Stimulated activated CD8-positive, alpha-beta memory T cell treated with anti-CD3 and anti-CD28 coated beads, Interleukin-7, amount 100 ng/mL, for 1 hour (primary cell): ENCODE measurements at places on chromosomes 7 and 10.

GRCh38 chr7:105617280-105618015 is 36.2 kb upstream of the EFCAB10 start:
- DNase-seq: no peak

DNA sequence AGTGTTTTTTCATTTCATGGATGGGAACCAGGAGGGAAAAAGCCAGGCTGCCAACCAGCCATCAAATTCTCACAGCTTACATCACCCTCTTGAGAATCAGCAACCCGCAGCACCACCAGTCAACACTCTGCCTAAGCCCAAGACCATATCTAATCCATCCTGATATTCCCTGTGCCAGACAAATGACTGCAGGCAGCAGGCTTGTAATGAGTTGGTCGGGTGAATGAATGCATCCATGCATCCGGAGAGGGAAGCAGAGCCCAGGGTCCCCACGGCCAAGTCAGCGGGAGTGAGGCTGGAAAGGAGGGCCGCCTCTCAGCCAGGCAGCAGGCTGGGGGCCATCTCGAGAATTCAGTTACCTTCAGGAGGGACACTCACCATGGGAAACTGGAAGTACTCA is 46.9 kb downstream of the SLIT1 start:
- DNase-seq: no peak

- no peak for DNase-seq
These were observed 272.3 kb downstream of the TRIL start for GRCh38 chr7:28685644-28686417.

DNA sequence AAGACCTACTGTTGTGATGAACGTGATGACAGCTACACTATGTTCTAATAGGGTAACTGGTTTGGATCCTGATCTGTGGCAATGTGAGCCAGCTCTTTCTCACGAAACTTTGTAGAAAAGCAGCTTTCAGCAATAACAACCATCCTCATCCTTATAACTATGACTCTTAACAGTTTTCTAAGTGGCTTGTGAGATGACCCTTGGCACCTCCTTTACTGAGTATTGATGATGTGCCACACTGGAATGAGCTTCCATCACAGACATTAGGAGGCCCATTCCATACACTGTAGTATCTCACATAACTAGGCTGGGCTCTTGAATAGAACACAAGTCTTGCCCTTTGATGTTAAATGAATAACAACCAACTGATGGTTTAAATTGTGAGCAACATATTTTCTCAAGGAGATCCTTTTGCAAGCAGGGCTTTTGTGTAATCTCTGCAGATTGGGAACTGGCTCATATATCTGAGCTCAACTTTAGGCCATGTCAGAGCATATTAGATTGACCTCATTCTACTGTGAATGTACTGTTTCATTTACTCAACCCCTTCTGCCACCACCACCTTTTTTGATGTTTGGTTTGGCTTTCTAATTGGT is 46.4 kb downstream of the MYPN start:
- DNase-seq: no peak

DNA sequence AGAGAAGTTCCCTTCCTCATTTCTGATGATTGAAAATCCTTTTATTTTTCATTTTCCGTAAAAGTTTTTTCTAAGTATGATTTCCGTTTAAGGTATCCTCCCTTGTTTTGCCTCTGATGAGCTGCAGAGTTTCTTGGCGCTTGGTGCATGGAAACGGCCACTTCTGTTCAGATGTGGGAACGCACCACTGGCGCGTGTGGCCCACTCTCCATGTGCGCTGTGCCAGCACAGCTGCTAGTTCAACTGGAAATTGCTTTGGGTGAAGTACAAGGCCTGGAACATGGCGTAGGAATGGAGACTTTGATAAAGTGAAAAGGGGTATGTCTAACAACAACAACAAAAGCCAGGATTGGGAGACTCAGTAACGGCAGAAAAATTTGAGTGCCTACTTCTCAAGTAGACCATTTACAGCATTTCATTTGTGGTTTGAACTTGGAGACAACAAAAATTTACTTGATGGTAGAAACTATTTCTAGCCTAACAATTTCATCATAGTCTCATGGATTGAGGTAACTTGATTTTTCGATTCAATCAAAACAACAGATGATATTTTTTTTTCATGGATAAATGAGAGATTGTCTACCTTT is 364.2 kb downstream of the SUGCT start:
- DNase-seq: no peak

GRCh38 chr7:151298765-151299164 is 42.8 kb upstream of the NUB1 start:
- DNase-seq: no peak

DNA sequence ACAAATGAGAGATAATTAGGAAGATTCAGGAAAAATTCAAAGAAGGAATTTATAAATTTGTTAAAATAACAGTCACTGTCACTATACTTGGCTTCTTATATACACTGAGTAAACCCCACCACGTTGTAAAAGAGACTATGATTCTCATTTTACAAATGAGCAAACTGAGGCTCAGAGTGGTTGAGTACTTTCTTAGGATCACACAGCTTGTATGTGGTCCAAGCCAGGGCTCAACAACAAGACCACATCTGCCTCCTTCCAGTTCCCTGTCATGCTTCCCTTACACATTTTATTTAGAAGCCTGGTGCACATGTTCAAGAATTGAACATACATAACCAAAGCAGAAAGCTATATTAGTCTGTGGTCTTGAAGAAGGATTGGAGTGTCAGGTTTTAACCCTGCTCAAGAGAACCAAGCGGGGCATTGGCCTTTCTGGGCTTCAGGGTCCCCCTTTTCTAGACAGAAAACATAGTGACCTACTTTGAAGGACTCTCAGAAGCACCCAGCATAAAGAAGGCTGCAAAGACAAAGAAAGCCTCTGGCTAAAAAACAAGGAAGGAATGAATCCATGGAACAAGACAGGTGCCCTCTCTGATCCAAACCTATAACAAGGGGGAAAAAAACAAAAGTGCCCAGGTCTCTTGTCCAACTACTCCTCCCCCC is 846 bp downstream of the MRLN start:
- DNase-seq: no peak

DNA sequence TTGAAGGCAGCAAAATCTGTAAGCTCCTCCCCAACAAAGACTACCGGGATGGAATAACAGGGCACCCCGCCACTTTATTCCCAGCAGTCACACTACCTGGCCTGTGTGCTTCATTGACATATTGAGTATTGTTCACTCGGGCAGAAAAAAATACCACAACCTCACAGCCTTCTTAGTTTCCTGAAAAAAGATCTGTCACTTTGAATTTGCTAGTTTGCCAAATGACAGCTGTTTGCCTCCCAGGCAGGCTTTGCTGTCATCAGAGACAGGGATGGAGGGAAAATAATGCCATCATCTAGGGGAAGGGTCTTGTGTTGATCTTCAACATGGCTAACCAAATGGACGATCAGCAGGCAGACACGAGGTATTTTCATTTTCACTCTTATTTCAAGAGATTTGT is 26.9 kb downstream of the BMPER start:
- no peak for DNase-seq

GRCh38 chr10:121183236-121183635 is 332.1 kb downstream of the WDR11 start:
- DNase-seq: no peak

GRCh38 chr10:76422769-76423168 is 991.3 kb downstream of the LRMDA start:
- no peak for DNase-seq

DNA sequence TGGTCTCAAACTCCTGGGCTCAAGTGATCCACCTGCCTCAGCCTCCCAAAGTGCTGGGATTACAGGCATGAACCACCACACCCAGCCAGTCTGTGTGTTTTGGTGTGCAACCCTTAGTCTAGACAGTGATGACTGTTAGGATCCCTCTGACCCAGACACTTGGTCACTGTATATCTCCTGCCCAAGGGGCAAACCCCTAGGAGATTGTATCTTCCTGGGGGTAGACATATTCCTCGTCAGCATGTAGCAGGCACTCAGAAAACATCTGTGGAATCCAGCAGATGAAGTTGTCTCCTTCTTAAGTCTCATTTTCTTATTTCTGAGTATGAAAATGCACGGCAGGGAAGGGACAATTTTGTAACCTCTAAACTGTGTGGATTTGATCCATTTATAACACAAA is 292.5 kb downstream of the GFRA1 start:
- no peak for DNase-seq

- DNase-seq: no peak
These were observed 433.2 kb downstream of the TNS3 start for GRCh38 chr7:47148536-47149207.

DNA sequence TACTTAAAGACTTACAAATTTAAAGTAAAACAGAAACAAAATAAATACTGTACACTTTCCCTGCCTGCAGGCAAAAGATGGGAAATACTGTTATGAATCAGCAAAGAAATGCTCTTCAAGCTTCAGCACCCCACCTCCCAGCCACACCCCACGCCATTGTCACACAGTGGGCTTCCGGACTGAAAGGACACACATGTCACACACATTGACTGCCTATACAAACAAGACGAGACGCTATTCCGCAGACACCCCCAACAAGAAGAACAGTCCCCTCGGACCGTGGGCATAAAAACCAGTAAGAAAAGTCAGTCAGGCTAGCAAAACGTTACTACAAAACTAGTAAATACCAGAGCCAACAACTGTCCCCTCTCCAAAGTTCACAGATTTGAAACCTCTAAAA is 22.2 kb upstream of the PARP12 start:
- no peak for DNase-seq

DNA sequence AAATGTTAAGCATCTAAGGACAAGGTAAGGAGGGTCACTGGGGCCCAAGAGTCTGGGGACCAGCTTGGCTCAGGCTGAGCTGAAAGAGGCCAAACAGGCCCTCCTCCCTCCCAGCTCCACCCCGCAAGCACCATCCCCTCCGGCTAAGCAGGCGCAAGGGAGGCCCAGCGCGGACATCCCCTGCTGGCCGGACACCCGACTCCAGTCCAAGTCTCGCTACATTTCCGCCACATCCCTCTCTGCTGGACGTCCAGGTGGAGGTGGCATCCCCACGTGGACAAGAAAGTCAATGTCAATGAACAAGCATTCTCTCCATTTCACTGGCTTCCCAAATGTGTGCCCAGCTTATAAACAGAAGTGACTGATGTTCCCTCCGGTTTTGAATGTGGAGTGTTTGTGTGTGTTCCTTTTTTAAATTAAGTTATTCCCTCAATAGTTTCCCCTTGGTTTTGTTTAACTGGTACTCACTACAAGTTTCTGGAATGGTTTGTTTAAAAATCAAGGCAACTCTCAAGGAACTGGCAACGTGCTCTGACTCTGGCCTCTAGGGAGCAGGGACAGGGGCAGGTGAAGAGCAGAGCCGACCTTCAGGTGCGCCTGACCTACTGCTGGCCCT is 35.4 kb downstream of the PSAP start:
- DNase-seq: no peak

GRCh38 chr10:49161411-49161997 is 26.7 kb downstream of the TMEM273 start:
- DNase-seq: no peak

- DNase-seq: no peak
These were observed 174.1 kb downstream of the RPS24 start for GRCh38 chr10:78207776-78208175.

GRCh38 chr7:46479680-46480079 is 558.6 kb upstream of the IGFBP3 start:
- no peak for DNase-seq

GRCh38 chr10:93991596-93992284 is 2.0 kb upstream of the PLCE1 start:
- DNase-seq: no peak

GRCh38 chr10:62996925-62997324 is 136.2 kb upstream of the NRBF2 start:
- no peak for DNase-seq

- no peak for DNase-seq
These were observed 200.1 kb upstream of the FOXP2 start for GRCh38 chr7:114214466-114214865.

GRCh38 chr10:106609470-106610266 is 554.8 kb downstream of the SORCS1 start:
- DNase-seq: no peak

- no peak for DNase-seq
These were observed 50.4 kb upstream of the NFE2L3 start for GRCh38 chr7:26101361-26102151.

- no peak for DNase-seq
These were observed 78.3 kb downstream of the PROSER2 start for GRCh38 chr10:11901454-11901832.

DNA sequence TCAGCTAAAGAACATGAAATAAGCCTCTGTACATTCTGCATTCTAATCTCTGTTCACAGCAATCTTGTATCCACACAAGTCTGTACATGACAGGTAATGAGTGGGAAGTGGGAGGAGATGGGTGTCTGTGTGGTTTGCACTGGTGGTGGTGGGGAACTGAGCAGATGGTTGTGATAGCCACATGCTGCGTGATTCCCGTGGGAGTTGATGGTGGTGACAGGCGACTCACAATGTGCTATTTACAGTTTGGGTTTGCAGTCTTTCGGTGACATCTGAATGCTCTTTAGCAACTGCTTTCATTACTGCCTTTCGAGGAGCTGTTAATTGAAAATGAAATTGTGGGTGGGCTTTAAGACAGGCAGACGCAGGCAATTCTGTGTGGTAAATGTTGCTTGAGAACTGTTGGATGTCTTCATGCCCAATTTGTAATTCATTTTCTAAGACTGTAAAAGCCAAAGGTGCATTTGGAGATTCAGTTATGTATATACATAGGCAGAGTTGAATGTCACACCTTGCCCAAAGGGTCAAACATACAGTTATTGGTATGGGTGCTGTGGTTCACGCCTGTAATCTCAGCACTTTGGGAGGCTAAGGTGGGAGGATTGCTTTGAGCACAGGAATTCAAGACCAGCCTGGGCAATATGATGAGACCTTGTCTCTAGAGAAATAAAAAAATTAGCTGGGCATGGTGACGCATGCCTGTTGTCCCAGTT is 308.2 kb downstream of the AUTS2 start:
- no peak for DNase-seq

GRCh38 chr10:17348501-17349349 is 105.7 kb downstream of the ST8SIA6 start:
- DNase-seq: no peak

DNA sequence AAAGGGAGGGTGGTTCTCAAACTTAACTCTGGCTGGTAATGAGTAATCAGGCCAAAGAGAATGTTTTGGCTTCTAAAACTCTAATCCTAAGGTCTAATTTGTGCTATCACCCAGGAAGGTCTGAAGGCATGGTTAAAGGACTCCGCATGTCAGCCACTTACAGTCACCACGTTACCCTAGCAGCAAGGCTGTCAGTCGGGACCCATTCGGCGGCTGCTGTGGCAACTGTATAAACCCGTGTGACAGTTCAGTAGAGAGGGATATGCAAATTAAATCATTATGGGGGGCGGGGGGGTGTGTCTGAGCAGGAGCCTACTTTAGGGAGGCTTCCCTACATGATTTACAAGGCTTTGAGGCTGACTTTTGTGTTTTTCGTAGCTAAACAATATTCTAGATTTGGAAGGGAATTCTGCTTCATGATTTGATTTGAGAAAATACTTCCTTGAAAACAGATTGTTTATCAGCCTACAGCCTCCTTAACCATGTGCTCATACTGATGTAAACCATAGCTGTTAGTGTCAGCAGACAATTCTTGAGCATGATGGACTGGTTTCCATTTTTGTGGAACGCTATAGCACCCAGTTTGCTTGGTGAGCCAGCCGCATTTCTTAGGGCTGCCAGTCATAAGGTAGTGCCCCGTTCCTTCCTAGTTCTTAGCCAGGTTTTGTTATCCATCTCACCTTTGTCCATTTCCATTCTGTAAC is 284.4 kb downstream of the USP6NL start:
- DNase-seq: no peak

GRCh38 chr10:122185643-122186042 is 85.5 kb upstream of the BTBD16 start:
- no peak for DNase-seq
